ENCODE measurements at places on chromosomes 5 and 9.

GRCh38 chr9:126788634-126789349 is 16.0 kb upstream of the ZBTB43 start:
- DNase-seq: no peak

GRCh38 chr5:176391999-176392398 is 3.4 kb downstream of the HIGD2A start:
- no peak for DNase-seq

DNA sequence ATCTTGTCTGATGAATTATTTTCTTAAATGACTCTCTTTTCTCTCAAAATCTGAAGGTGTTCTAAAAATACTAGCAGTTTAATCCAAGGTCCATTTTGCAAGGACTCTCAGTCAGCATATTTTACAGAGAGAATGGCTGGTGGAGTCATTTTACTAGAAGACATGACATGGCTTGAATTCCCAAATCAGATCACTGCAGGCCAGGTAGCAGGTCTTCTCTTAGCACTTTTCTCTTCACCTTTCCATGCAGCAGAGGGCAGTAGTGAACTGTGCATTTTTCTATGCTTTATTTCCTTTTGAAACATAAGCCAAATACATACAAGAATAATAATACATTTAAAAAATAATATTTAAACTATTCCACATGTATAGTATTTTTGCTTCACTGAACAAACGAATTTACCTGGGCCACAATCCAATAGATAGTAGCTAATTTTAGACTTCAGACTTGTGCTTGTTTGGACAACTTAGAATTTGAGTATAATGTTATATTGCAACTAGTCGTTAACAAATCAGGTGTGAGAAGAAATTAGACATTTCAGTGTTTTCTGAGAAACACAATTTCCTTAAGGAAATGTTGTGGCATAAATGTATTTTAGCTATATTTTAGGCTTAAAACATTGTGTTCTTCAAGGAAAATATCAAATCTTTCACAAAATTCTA is 289.4 kb upstream of the DAB2 start:
- DNase-seq: peak; percentile 16

DNA sequence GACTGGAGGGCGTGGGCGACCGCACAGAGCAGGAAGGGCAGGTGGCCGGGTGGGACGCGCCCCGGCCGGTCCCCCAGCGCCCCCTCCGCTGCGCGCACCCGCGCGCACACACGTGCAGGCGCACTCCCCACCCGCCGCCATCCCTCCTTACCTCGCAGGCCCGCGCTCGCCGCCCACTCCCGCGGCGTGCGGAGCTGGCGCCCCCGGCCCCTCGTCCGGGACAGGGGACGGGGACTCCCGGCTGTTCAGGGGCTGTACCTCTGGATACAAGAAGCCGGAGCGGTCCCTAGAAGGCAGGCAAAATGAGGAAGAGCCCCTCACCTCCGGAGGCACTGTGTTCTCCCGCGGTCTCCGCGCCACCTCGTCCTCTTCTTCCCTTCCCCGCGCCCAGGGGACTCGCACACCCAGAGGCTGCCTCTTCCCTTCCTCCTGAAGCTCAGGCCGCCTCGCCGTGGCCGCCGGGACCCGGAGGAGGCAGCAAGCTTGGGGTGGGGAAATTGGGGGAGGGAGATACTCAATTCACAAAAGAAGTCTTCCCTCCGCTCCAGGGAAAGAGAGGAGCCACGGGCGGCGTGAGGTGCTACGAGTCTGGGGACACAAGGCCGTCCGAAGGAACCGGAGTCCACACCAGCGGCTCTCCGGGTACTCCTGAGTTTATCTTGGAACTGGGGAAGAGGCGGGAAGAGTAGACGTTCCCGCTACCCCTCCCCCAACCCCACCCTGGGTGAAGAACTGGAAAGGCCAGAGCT is 1.4 kb upstream of the GABRB2 start:
- DNase-seq: no peak

- no peak for DNase-seq
Measured at GRCh38 chr5:150175536-150175935, 9.0 kb downstream of the CDX1 start.

DNA sequence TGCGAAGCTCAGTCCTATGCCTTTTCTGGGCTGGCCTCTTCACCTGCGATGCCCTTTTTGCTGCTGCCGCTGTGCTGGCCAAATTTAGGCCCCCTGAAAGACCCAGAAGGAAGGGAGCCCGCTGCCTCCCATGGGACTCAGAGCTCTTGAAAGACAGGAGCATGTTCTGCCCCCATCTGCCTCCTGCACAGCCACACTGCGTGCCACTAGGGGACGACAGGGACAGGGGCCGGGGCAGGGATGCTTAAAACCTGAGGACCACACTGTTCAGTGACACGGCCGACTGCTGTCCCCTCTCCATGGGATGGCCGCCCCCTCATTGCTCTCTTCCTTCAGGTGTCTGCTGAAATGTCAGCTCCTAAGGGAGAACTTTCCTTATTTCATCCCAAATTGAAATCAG is 132.4 kb downstream of the ADAMTS2 start:
- no peak for DNase-seq

DNA sequence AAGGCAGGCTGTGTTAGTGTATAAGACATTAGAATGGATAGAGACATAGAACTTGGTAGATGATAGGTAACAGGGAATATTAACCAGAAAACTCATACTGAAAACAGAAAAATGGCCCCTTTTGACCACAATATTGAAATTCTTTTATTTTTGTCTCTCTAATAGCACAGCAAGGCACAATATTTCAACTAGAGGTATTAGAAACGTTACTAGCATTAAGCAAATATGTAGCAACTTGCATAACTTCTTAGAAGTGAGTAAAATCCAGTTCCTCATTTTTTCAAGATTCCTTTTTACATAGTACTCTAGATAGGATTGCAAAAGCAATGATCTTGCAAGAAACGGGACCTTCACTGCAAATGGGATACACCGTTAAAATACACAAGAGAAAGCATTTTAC is 102.7 kb upstream of the VCAN start:
- DNase-seq: no peak

GRCh38 chr5:91212714-91213092 is 170.4 kb downstream of the ARRDC3 start:
- DNase-seq: no peak

DNA sequence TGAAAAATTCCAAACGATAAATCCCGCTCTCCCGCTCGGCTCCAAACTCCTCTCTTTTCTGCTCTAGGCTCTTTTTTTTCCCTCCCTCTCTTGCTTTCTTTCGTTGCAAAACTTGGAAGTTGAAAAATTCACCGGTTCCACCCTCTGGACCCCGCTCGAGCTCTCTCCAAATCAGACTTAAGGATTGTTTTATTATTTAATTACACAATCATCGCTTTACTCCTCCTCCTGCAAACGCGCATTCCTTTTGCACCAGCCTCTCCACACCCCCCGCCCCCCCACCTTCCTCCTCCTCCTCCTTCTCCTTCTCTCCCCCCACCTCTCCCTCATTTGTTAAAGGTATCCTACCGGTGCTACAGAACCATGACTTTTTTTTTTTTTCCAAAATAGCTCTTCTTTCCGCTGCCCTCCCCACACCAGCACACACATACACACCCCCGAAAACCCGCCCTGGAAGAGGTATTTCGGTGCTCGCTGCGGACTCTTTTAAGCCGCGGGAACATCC is 535 bp upstream of the NFIB start:
- no peak for DNase-seq

GRCh38 chr5:95840956-95841705 is 18.6 kb upstream of the GLRX start:
- DNase-seq: no peak

- DNase-seq: no peak
Measured at GRCh38 chr5:57738301-57738700, 255.7 kb upstream of the ACTBL2 start.

- no peak for DNase-seq
Measured at GRCh38 chr5:129098488-129099183, 4.1 kb downstream of the ISOC1 start.

- no peak for DNase-seq
Measured at GRCh38 chr5:41863871-41864486, 6.2 kb downstream of the OXCT1 start.

DNA sequence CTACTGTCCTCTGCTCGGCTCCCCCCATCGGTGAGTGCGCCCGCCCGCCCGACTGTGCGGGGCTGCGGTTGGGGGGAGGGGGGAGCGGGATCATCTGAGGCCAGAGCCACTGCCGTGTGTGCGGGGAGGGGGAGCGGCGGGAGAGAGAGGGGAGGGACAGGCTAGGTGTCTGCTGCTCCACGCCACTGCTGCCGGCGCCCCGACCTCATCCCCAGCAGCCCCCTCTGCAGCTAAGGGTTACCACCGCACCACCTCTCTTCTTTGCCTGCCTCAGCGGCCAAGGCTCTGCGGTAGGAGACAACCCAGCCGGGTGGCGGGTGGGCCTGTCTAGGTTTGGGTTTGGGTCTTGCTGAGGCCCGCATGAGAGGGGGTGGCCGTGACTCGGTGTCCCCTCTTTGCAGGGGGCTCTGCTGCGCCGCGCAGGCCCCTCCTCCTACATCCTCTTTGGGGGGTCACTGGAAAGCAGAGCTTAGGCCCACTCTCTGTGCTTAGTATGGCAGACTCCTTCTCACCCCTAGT is 670 bp upstream of the PURA start:
- no peak for DNase-seq

- DNase-seq: no peak
Measured at GRCh38 chr5:125874057-125874456, 549.2 kb upstream of the GRAMD2B start.

- DNase-seq: no peak
Measured at GRCh38 chr9:89254773-89255125, 56.2 kb upstream of the CKS2 start.

GRCh38 chr5:149609640-149610219 is 28.4 kb downstream of the ARHGEF37 start:
- no peak for DNase-seq

GRCh38 chr9:2021731-2022130 is 6.6 kb downstream of the SMARCA2 start:
- DNase-seq: no peak

DNA sequence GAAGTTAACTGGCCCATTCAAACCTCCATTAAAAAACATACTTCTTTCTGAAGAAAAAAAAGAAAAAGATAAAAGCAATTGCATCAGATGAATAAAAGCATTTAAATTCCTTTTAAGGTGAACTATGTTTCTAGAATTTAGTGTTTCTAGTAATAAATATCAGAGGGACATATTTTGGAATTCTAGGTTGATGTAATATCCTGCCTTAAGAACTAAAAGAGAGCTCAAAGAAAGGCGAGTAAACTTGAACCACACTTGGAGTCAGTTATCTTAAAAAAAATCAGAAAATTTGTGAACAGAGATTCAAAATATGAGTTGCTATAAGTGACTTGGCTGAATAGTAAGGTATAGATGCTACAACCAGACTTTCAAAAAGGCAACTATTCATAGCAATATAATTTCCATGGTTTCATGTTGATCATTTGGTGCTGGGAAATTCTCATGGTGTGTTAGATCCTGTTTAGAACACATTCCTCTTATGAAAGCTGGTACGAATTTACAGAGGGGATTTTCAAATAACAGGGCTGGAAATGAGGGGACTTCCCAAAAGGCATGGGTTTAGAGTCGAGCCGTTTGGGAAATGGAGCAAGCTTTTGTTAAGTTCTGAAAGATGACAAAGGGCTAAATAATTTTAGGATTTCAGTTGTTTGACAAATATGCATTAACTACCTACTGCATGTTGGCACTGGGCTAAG is 37.6 kb upstream of the RAI14 start:
- DNase-seq: no peak

GRCh38 chr5:10464173-10464572 is 22.5 kb downstream of the ROPN1L start:
- no peak for DNase-seq

DNA sequence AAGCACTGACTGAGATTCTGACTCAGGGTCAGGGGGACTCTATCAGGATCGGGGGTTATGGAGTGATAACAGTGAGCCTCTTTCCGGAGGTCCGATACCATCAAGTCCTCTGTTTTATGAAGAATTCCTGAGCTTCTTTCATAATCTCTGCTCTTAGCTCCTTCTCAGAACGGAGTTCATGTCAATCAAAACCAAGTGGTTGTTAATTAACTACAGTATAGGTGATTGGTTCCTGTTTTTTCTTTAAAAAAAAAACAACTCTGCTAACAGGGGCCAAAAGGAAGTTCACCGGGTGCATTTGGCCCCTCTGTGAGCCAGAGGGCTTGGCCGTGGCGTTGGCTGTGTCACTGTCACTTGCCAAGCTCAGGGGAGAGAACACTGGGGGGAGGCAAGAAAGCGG is 4.0 kb downstream of the GFI1B start:
- no peak for DNase-seq

Measured in NCI-H1105 treated with DMSO at 0.1 percent for 48 hours (cell line).